ENCODE measurements at places on chromosomes 2 and 18.
A peak's percentile ranks its signal among the peaks of the same experiment; 100 is the strongest.

DNA sequence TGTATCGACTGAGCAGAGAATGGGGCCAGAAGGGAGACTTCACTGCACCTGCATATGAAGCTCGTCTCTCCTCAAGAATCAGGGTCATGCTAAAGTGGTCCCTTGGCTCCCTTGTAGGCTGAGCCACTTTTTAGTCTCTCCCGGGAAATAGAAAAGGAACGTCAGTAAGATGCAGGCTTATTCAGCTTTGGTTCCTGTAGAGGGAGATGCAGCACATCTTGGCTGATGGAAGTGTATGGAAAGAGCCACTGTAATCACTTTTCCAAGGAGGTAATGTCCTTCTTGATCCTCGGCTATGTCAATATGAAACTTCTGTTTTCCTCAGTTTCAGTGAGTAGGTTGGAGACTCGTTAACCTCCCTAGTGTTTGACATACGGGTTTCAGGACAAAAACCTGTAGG lies 235.2 kb downstream of the GCA start:
- no peak for DNase-seq

DNA sequence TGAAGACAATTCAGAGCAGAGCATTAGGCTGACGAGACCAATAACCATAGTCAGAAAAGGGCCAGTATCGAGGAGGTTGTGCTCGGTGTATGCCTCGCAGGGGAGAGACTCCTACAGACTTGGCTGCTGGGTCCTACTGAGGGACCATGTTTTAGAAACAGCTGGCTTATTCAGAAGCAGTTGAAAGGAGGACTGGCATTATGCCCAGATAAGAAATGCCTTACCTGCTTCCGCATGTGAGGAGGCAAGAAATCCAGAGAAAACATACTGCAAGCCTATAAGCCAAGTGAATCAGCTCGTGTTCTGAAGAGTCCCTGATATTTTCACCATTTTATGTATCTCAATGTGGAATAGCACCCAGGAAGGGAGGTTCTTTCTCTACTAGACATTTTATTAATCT lies 434.7 kb downstream of the GRB14 start:
- no peak for DNase-seq

GRCh38 chr18:4412286-4412685 lies 42.8 kb downstream of the DLGAP1 start:
- DNase-seq = no peak

DNA sequence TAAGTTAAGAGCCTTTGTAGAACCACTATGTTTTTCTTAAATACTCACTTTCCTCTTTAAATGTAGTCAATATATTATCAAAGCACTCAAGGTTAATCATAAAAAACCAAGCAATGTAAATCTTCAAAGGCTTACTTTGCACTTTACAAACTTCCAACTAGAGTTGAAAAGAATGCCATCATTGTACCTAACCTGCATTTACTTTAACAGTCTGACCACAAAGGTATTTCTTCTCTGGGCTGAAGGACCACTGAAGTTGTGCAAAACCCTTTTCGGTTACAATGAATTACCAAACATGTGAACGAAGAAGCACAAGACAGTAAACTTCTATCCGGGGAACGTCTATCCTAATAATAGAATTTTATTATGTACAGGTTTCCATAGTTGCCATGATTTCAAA lies 3.0 kb downstream of the HNRNPLL start:
- DNase-seq = no peak

- peak; percentile 71 for DNase-seq
Measured at GRCh38 chr18:65750389-65751154, at the start of gene CDH7. TSS of gene CDH7 (plus strand) at chr18:65751012. CDS start at chr18:65762843, 11,831 bp downstream.

- DNase-seq = no peak
Measured at GRCh38 chr2:17594533-17595401, 54.3 kb downstream of the VSNL1 start.

GRCh38 chr18:46622999-46623398 lies 34.0 kb downstream of the LOXHD1 start:
- no peak for DNase-seq

DNA sequence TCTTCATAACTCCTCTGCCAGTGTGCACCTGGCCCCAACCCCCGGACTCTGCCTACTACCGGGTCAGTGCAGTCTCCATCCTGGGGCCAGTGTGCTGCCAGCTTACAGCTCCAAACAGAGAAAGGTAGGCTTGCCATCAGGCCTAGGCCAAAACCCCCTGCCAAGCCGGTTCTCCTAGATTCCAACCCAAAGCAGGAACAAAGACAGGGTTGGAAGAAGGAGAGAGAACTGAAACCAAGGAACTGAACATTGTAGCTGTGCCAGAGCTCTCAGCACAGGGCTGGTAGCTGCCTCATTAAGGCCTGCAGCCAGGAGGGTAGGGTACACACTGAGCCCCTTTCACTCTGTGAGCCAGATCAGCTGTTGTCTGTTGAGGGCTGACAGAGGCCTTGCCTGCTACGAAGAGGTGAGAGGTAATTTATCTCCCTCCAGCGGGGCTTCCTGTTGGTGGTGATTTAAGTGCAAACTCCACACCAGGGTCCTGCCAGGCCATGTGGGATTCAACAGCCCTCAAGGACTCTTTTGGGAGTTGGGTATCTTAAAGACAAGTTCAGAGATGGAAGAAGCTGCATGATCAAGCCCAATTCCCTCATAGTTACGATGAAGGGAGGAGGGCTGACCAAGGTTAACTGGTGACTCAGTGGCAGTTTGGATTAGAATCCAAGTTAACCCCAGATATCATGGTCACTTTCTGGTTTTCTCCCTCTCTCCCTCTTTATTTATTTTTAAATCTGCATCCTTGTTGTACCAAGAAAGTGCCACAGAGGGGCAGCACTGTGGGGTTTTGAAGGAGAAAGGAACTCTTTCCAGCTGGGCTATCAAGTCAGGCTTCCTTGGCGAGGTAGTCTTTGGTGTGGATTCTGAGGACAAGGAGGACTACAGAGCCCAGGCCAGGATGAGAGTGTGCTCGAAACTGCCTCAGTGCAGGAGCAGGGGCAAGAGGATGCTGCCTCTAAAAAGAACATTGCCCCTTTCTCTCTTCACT lies 48.1 kb downstream of the CYRIA start:
- DNase-seq = no peak

DNA sequence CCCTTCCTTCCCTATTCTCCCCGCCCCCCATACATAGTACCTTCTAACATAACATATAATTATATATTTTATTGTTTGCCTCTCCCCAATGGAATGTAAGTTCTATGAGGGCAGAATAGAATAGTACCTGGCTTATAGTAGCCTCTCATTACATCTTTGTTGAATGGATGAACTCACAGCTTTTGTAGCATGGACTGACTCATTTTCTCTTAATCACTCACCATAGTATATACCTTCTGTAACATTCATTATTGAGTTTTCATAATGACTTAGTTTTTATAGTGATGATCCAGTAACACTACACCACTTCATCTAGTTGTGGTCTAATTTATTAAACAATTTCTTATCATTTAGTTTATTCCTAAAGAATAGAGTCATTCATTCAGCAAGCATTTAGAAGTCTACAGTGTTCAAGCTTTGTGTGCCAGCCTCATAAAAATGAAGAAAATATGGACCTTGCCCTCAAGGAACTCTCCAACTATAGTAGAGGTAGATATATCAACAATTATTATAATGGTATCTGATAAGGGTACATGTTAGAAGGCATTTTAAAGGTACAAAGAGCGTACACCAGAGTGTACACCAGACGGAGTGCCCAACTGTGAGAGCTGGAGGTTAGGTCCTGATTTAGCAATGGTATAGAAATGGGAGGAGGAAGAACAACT lies 31.1 kb downstream of the NCOA1 start:
- no peak for DNase-seq

GRCh38 chr2:66547887-66548286 lies 113.0 kb downstream of the MEIS1 start:
- DNase-seq = no peak

DNA sequence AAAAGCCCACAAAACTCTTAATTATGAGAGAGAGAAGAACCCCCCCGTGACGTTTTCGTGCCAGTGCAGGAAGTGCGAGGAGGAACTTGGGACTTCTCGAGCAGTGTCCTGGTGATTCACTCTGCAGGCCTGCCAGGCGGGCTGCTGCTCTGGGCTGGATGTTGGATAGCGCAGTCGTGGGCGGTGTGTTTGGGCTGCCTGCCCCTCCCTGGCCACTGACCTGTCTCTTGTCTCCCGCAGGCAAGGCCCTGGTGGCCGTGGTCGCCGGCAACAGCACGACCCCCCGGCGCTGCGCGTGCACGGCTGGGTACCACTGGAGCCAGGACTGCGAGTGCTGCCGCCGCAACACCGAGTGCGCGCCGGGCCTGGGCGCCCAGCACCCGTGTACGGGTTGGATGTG lies 29.0 kb downstream of the TNFRSF11A start:
- DNase-seq = no peak

DNA sequence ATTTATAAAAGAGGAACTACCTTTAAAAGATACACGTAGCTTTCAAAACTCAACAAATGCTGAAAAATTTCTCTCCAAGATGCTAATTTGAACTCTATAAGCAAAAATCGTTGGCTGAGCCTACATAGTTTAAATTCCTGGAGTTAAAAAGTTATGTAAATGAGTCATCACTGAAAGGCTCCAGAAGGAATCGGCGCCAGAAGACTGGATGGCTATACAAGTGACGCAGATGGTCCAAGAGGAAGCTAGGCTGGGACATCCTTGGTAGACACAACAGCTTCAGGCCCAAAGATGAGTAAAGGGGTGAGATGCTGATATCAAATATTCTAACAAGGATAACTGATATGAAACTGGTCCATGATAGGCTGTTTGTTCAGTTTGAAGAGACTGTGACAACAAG lies 22.8 kb upstream of the DNAH6 start:
- no peak for DNase-seq

GRCh38 chr2:207219676-207220501 lies 54.1 kb upstream of the KLF7 start:
- DNase-seq = no peak

GRCh38 chr2:27763907-27764267 lies 7.6 kb upstream of the MRPL33 start:
- DNase-seq = no peak

GRCh38 chr18:49359732-49360444 lies 100.6 kb downstream of the DYM start:
- DNase-seq = no peak

Data from left forelimb (tissue), 1 donor.